ENCODE measurements at places on chromosomes 2 and 18.

DNA sequence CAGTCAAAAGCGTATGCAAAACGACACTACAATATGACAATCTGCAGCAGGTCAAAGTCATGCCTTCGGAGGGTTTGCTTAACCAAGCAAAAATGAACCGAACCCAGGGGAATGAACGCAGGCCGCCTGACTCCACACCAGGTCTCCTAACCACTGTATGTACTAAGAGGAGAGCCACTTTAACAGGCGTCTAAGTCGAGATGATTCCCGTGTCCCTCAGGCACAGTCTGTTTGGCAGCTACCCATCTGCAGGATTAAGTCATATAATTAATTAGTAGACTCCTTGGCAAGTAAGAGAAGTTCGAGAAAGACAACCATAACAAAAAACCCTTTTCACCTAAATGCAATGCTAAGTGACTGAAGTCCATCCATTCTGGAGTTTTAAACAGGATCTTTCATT is 15.2 kb downstream of the CYB5A start:
- no peak for DNase-seq

DNA sequence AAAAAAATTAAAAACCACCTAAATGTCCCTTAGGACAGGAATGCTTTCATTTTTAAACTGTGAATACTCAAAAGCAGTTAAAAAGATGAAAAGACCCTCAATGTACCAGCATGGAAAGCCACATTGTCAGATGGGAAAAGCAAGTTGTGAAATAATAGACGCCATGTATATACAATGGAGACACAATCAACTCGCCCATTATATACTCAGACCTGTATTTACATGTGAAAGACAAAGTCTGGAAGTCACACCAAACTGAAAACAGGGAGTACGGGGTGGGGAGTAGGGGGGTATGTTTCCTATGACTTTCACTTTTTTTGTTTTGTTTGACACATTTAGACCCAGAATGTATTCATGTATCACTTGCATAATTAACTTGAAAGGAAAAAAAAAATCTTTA is 75.6 kb downstream of the CELF4 start:
- no peak for DNase-seq

- no peak for DNase-seq
Measured at GRCh38 chr2:16104949-16105668, 164.8 kb downstream of the MYCN start.

DNA sequence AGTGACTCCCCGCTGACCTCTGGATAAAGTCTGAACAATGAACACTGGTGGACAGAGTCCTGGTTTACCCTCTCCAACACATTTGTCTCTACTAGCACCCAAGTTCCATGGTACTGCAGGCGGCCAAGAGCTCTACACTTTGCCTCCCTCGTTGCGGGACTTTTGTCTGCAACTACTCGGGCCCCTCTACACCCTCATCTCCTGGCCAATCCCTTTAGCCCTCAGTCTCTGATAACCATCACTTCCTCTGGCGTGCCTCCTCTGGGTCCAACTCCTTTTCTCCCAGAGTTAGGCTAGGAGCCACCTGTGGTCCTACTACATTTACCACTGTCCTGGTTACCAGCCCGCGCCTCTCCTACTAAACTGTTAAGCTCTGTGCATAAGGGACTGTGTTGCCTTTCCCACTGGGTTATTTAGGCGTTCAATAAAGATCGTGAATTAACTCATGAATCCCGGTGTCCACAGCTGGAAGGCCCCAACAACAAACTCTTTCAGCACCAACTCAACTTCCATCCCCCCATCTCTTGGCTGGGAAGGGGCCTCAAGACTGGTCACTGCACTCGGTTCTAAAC is 757 bp downstream of the HDHD2 start:
- DNase-seq, result no peak

GRCh38 chr2:204545861-204546735 is 823 bp downstream of the PARD3B start:
- DNase-seq, result no peak

GRCh38 chr2:240095556-240096523 is 40.3 kb downstream of the COPS9 start:
- DNase-seq, result no peak

DNA sequence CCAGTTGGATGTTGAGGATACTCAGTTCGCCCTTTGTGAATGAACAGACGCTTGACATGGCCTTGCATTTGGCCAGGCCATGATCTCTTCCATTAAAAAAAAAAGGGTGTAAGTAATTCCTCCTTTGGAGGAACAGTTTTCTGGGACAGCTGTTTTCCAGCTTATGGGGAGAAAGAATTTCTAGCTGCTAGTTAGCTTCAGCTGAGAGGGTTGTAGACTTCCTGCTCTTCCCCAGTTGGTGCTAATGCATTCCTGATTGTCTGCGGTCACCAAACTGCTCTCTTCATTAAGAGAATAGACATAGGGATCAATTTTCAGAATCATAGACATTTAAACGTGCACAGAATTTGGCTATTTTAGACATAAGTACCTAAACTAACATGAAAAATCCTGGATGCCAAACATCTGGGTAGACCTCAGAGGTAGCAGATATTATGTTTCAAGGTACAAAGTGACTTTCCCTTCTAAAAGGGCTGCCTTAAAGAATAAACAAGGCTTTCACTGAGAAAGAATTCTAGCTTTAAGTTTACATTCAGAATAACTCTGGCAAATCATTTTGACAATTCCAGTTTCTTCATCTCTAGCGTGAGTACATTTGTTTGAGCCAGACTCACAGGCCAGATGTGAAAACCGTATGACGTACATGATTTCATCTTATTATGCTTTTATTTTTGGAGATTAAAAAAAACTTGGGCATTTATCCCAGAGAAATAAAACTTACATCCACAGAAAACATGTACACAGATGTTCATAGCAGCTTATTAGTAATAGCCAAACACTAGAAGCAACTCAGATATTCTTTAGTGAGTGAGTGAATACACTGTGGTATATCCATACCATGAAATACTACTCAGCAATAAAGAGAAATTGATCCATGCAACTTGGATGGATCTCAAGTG is 71.2 kb downstream of the MAIP1 start:
- DNase-seq, result no peak

GRCh38 chr2:18976168-18976961 is 382.1 kb downstream of the OSR1 start:
- DNase-seq, result no peak

DNA sequence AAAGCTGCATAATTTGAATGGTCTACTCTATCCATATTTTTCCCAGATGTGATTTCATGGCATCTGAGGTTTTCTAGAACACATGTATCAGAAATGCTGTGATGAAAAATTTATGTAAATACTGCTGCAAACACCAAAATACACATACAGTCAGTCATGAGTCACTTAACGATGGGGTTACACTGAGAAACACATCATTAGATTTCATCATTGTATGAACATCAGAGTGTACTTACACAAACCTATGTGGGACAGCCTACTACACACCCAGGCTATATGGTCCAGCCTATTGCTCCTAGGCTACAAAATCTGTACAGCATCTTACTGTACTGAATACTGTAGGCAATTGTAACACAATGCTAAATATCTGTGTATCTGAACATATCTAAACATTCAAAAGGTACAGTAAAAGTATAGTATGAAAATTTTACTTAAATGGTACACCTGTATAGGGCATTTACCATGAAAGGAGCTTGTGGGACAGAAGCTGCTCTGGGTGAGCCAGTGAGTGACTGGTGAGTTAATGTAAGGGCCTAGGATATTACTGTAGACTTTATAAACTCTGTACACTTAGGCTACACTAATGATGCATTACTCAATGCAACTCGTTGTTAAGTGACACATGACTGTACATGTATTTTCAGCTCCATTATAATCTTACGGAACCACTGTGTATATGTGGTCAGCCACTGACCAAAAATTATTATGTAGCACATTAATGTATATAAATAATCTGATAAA is 33.5 kb downstream of the PNO1 start:
- DNase-seq, result no peak

- DNase-seq, result no peak
Measured at GRCh38 chr18:70289351-70290312, 787 bp downstream of the SOCS6 start.

- DNase-seq, result no peak
Measured at GRCh38 chr2:205323929-205324328, 358.4 kb upstream of the NRP2 start.

DNA sequence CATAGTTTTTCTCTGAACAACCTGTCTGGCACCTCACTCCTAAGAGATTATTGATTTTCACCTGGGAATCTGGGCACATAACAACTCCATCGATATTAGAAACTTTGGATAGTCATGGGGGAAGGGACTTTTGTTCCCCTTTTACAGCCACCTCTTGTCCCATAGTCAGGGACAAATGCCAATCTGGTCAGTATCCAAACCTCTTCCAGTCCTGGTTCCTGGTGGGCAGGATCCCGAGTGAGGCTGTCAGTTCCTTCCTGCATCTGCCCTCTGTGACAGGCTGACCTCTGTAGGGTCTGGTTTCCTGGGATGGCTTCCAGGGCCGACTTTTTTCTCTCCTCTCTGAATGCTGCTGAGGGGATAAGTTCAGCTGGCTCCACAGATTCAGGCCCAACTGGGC is 11.0 kb downstream of the KIF5C start:
- DNase-seq, result no peak

- no peak for DNase-seq
Measured at GRCh38 chr2:1633092-1633671, 111.1 kb downstream of the PXDN start.

- no peak for DNase-seq
Measured at GRCh38 chr18:13070460-13070859, 79.3 kb downstream of the CEP192 start.

GRCh38 chr2:74915743-74916142 is 42.7 kb upstream of the POLE4 start:
- DNase-seq, result peak; percentile 40

- no peak for DNase-seq
Measured at GRCh38 chr2:56985609-56986008, 801.8 kb downstream of the CCDC85A start.

DNA sequence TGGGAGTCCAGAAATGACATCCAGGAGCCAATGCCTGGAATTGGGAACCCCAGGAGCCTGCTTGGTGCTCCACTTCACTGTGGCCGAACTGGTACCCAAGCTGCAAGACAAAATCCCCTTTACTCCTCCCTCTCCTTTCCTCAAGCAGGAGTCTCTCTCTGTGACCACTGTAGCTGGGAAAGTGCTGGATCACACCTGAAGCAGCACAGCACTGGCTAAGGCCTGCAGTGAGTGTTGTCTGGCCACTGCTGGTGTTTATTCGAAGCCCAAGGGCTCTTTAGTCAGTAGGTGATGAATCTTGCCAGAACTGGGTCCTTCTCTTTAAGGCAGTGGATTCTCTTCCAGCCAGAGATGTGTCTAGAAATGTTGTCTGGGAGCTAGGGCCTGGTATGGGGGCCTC is 26.4 kb downstream of the STPG4 start:
- no peak for DNase-seq

- no peak for DNase-seq
Measured at GRCh38 chr2:88737385-88737784, 45.9 kb downstream of the RPIA start.

GRCh38 chr18:5021558-5021957 is 175.5 kb downstream of the AKAIN1 start:
- no peak for DNase-seq

- no peak for DNase-seq
Measured at GRCh38 chr18:28125051-28125450, 51.9 kb downstream of the CDH2 start.

- no peak for DNase-seq
Measured at GRCh38 chr2:65016789-65017188, 27.6 kb downstream of the SLC1A4 start.

DNA sequence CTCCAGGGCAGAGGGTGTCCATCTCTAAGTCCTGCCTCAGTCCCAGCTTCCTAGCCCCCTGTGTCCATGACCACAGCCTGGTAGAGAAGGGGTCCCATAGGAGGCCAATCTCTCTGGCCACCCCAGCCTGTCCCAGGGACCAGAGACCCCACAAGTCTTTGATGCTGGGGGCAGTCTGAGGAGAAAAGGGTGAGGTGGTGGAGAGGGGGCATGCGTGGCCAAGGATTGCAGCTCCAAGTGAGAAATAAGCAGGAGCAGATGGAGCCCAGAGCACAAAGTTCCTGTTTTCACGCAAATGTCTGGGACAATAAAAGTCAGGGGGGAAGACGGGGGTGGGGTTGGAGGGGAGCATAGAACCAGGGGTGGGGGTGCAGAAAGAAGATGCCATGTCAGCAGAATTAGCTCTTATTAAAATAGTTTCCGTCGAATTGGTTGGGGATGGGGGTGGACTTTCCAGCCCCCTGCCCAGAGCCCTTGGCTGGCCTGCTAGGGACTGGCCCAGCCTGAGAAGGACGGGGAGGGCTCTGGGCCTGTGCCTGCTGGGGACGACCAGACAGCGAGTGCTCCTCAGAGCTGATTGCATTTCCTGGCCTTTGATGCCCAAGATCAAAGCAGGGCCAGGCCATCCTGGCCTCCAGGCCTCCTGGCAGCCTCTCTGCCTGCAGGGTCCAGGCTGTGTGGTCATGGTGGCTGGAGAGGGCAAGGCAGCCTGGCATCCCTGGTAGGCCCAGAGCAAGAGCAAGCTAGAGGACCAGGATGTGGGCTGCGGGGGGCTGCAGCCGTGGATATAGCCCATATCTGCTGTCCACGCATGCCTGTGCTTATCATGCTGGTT is 337.1 kb downstream of the DYSF start:
- no peak for DNase-seq

DNA sequence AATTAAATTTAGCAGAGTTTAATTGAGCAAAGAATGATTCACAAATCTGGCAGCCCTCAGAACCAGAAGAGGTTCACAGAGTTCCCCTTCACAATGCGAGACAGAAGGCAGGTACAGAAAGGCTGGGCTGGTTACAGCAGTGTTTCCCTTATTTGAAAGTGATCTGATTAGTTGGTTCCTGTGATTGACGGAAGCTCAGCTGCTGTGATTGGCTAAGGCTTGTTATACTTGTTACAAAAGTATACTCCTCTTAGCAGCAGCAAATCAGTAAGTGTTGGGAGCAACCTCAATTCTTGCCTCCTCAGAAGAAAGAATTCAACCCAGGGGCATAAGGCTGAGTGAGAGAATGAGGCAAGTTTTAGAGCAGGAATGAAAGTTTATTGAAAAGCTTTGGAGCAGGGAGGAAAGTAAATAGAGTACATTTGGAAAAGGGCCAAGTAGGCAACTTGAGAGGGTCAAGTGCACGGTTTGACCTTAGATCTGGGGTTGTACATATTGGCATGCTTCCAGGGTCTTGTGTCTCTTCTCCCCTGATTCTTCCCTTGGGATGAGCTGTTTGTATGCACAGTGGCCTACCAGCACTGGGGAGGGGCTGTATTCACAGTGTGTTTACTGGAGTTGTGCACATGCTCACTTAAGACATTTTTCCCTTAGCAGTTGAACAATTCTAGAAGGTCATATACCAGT is 431.8 kb upstream of the RAB12 start:
- no peak for DNase-seq
